Mucosa of descending colon (tissue), 3 donors: ENCODE measurements at places on chromosomes 2 and 18.

GRCh38 chr18:11981543-11982366 lies 448 bp downstream of the IMPA2 start:
- DNase-seq = peak; percentile 81

DNA sequence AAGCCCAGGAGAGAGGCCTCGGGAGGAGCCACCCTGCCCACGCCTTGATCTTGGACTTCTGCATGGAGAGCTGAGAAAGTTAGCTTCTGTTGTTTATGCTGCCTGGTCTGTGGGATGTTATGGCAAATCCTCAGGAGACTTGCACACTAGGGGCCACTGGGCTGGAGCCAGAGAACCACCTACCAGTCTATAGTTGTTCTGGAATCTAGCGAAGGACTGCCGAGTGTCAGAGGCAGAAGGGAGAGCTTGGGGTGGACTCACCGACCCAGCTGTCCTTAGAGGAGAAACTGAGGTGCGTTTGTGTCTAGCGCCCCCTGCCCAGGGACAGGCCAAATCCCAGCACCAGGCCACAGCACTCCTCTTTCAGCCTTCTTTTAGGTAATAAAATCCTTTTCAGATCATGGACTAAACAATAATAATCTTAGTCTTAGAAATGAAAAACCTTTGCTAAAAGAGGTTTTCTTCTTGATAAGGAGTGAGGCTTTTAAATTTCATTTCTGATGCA lies 398.7 kb upstream of the SALL3 start:
- DNase-seq = no peak

- DNase-seq = no peak
Measured at GRCh38 chr2:159550231-159550630, 66.1 kb downstream of the BAZ2B start.

DNA sequence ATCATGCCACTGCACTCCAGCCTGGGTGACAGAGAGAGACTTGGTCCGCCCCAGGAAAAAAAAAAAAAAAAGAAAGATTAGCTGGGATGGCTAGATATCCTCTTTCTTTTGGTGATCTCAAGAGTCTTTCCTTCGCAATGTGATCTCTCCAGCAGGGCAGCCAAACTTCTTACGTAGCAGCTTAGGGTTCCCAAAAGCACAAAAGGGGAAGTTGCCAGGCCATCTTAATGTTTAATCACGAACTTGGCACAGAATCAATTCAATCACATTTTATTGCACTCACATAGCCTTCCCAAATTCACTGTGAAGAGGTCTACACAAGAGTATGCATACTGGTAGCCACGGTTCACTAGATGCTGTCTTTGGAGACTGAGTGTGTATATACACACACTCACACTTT lies 53.1 kb downstream of the VIL1 start:
- DNase-seq = no peak

- DNase-seq = peak; percentile 9
Measured at GRCh38 chr2:236369661-236370062, 105.5 kb upstream of the ASB18 start.

DNA sequence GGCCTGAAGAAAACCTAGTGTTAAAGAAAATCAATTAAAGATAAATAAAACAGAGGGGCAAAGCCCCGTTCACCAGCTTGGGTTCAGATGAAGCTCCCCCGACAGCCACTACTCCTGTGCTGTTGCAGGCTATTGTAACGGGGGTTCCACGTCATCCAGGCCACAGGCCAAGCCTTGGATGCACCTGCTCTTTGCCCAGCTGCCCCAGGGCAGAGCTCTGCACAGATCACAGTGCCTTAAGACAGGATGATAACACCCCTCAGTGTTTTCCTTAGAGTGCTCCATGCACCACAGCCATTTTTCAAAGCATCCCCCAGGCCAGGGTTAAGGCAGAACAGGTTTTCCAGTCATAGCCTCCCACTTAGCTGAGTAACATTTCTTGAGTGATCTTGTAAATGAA lies 32.0 kb downstream of the FASTKD2 start:
- DNase-seq = no peak

DNA sequence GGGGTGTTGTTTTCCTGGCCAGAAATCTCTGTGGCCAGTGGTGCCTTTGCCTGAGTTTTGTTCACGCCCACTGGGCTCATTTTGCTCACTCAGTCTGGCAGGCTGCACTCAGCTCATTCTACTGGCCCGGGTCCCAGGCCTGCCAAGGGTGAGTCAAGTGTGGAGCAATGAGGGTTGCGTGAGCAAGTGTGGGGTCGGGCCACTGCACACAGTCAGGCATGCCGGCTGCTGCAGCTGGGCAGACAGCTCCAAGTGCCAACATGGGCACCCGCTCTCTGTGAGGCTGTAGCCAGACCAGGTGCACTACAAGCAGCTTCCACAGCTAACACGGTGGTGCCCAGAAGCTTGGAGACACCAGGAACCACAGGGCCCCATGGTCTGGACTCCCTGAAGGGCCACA lies 801.1 kb upstream of the RAB6C start:
- DNase-seq = no peak

DNA sequence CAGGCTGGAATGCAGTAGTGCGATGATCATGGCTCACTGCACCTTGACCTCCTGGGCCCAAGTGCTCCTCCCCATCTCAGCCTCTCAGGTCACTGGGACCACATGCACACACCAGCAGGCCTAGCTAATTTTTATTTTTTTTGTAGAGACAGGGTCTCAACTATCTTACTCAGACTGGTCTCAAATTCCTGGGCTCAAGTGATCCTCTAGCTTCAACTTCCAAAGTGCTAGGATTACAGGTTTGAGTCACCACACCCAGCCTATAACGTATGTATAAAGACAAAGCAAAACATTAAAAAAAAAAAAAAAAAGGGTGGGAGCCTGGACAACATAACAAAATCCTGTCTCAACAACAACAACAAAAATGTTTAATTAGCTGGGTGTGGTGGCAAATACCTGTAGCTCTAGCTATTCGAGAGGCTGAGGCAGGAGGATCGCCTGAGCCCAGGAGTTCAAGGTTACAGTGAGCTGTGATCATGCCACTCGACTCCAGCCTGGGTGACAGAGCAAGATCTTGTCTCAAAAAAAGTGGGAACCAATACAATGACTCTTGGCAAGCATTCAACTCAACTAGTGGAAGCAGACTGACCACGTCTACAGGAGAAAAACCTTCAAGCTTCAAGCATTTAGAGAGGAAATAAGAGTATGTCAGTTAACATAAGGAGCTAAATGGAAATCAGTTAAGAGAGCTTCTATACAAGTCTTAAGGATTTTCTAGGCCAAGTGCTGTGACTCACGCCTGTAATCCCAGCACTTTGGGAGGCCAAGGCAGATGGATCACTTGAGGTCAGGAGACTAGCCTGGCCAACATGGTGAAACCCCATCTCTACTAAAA lies 2.6 kb downstream of the GTF3C2 start:
- no peak for DNase-seq

DNA sequence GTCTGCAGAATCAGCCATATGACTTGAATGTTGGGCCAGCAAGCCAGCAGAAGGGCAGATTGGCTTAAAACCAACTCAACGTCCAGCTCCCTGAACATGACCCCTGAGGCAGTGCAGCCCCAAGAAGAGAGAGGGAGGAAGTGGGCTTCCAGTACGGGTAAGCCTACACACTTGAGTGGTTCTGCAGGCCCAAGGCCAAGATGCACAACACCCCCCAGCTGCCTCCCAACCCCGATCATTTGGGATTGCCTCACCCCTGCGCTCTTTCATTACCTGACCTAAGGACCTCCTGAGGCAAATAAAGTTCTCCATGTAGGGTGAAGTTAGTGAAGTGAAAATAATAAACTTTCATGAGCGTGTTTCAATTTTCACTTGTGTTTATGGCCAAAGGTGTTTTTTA lies 536.0 kb downstream of the TNS1 start:
- DNase-seq = no peak

DNA sequence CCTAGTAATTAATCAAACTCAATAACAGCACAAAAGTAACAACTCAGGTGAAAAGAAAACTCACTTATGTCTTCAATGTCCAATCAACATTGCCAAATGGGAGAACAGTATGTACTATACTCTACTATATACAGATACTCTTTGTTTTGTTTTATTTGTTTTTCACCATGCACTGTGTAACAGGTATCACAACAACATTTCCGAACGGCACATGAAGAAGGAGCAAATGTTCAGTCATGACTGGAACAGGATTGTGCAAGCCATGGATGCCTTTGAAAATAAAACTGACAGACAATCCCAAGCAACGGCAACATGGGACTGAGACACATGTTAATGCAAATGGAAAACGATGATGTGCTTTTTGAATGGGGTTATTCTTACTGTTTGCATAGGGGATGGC lies 334.9 kb upstream of the THUMPD2 start:
- DNase-seq = no peak

DNA sequence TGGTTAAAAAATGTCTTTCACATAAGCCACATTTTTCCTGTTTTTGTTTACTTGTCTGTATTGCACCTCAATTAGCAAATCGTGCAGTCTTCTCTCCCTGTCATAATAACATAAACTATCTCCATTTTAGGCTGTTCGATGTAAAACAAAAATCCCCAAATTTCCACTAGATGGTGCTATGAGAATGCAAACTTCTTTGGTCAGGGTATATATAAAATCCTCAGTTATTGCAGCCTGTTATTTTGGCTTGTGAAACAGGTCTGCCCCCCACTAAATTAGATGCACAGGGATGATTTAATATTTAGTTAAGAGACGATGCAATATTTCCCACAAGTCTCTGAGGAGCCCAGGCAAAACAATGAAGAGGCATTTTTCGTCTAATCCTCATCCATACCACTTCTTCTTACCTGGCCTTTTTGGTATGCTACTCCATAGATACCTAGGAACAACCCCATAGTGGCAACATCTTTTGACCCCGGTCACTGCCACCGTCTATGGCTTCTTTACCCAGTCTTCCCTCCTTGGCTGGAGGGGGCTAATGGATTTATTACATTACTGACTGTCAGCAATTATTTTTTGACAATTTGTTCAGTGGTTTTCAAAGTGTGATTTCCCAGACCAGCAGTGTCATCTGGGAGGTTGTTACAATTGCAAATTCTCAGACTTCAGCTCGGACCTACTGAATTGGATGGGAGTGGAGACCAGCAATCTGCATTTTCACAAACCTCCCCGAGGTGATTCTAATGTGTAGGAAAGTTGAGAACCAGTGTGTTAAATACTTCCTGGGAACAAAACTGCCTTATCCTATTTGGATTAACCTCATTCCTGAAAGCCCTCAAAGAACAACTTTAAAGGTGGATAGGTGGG lies 117.4 kb upstream of the CWC22 start:
- no peak for DNase-seq

DNA sequence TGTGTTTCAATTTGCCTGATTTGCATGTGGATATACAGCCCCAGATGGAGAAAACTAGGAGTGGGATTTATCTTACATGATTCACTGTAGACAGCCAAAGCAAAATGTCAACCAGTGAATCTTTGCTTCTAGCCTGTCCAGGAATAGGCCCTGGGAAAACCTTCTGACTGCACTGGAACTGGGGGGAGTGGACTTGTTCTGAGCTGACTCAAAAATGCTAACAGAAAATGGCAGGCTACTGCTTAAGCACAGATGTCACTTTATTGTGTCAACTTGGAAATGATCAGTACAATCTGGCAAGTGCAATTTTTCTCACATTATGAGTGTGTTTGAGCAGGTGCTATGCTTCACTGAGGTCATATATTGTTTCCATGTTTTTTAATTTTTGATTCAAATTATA lies 593.7 kb downstream of the NRXN1 start:
- no peak for DNase-seq

DNA sequence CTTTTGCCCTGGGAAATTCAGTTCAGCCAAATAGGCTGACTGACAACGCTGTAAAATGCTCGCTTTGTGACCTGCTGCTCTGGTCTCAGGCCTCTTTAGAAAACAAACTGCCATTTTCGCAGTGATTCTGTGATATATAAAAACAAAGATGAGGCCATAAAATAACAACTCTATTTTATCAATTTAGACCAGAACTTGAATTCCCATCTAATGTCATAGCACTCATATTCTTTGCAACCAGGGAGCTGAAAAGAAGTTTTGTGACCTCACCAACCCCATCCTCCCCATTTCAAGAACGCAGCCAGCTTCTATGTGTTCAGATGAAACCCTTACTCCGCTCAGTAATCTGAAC lies 40.3 kb downstream of the TCF4 start:
- DNase-seq = no peak

DNA sequence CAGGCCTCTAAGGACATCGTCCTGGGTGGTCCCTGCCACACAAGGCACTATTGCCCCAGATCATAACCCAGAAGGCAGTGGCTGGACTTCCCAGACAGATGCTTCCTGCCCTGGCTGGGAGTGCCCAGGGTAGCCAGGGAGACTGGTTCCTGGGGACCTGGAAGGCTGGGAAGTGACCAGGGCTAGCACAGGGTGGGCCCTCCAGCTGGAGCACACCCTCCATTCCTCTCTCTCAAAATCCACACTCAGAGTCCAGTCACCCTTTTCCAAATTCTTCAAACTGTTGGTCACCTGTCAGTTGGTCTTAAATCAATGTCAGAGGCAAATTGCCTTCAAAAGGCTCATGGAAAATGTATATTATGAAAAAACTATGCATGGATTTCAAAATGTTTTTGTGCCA lies 11.6 kb upstream of the TUBB6 start:
- DNase-seq = no peak

DNA sequence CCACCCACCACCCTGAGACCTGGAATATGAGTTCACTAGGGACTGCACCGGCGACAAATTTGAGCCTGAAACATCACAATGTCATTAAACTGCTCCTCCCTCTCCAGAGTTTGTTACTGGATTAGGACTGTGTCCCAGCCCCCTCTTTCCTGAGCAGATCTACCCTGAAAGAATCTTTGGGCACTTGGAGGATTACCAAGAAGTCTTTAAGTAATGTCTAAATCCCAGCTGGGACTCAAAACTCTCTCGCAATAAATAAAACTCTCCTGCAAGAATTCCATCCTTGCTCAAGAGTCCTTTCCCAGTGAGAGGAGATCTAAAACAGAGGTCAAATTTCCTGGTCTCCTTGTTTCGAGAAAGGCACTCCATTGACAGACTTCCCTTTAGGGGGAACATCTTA lies 20.9 kb downstream of the GKN2 start:
- DNase-seq = no peak

GRCh38 chr2:181305301-181306123 lies 151.7 kb upstream of the ITGA4 start:
- DNase-seq = peak; percentile 33

GRCh38 chr2:154568413-154568812 lies 130.1 kb upstream of the KCNJ3 start:
- no peak for DNase-seq

DNA sequence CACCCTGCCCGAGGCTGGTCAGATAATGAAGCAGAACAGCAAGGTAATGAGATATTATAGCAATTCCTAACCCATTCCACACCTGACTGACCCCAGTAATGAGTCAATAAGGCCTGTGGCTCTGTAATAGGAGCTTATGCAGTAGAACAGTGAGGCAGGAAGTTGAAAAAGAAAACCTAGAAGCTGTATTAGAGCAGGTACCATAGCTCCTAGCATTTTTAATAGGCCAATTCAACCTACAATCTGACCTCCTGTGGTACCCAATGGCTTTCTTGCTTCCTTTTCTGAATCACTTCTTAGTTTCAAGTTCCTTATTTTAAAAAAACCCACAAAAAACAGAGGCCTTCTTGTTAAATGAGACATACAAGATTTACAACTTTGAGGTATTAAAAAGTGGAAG lies 43.6 kb upstream of the MAP2 start:
- DNase-seq = no peak
